ENCODE measurements at places on chromosomes 5 and 9. TPM values are rescaled to one million over a fixed set of nuclear protein-coding genes. Genes with fewer than 3 reads are reported as not detected.

DNA sequence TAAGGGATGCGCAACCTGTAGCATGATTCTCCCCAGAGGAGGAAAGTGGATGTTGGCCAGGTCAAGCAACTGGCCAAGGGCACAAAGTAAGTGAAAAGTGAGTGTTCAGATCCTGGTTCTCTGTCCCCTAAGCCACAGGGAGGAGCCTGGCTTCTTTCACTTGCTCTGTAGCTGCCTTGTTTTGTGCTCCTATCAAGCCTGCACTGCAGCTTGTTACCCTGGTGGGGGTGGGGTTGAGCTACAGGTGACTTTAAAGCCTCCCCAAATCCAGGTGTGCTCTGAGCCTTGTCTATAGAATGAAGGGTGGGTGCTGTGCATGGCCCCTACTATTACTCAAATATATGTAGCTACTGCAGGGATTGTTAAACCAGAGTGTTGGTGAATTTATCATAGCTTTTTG is 32.9 kb downstream of the RALGPS1 start:
- no peak for DNase-seq

- DNase-seq, result no peak
These were observed 129.8 kb downstream of the MACROH2A1 start for GRCh38 chr5:135269199-135269598.

DNA sequence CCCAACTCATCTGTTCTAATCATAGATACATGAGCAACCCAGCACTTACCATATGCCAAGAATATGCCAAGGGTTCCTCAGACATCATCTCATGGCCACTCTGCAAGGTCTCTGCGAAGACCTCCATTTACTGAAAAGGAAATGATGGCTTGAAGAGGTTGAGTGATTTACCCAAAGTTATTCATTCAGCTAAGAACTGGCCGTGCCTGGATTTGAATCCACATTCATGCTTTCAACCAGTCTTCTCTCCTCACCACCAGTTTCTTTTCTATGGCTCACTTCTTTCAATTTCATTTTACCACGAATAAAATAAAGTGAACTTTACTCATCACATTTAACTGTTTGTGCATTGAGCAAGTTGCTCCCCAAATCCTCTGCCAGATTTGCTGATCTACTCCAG is 27.2 kb upstream of the FOXI1 start:
- no peak for DNase-seq

DNA sequence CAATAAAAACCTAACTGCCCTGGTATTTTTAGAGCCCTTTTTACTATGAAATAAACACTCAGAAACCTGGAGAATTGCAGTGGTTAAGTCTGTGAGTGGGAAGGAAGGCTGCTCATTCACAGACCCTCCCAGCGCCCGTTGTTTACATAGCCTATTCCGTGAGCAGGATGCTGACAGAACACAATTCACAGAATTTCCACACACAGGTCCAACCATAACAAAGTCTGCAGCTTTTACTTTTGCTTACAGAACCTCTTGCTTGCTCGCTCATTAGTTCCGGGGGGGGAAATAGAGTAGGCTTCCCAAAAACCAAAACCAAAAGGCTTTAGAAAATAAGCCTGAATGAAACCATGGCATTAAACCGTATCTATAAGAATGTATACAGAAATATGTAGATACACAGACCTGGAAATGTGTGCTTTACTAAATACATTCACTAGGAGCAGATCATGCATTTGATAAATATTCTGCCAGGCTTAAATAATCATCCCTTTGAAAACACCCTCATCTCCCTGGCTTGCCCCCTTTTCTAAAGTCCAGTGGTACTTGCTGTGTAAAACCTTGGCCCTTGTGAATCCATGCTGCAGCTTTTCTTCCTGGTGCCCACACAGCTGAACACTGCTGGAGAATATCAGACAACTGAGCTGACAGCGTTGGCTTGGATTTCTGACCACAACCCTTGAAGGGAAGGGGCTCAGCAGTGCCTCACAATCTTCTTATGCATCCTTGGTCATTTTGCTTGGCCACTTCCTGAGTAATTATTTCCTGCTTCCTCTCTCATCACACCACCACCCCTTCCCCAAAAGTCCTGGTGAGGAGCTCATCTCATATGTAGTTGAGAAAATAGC is 128.0 kb downstream of the FANCC start:
- DNase-seq, result peak; percentile 5

The TXNDC8 gene
- not detected for polyA plus RNA-seq

The CCNO gene
- not detected for polyA plus RNA-seq
